ENCODE measurements at places on chromosomes 16 and 17.

GRCh38 chr16:74817851-74818250, 43.2 kb upstream of the FA2H start:
- no peak for DNase-seq

DNA sequence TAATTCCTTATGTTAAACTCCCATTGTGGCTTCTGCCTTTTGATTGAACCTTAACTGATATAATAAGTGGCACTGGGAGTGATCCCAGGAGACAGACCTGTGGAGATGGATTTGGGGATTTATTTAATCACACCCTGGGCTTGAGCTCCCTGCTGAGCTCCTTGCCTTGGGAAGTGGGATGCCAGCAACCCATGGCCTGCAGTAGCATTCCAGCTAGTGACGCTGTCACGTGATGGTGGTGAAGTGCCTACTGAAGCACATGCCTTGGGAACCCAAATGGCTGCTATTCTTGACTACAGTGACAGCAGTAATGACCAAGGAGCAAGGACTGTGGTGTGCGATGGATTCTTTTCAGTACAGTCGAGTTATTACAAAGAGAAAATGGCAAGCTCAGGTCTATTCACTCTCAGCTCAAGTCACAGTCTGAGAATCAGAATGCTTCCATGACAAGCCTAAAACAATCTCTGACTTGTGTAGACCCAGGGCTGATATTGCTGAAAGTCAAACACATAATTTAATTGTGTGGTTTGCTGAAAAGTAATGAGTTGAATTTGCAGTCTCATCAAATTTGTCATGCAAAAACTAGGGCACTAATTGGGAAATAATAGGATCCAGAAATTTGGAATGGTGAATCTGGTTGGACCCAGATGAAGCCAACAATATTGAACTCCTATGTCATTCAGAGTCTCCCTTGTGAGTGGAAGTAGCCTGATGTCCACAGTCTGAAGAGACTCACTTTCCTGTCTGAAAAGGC, 47.1 kb downstream of the BCL7C start:
- DNase-seq: no peak

- no peak for DNase-seq
These were observed 43.1 kb downstream of the NTN1 start for GRCh38 chr17:9064311-9064834.

GRCh38 chr16:54102888-54103866, 183.4 kb downstream of the IRX3 start:
- DNase-seq: no peak

- DNase-seq: no peak
These were observed 40.1 kb downstream of the BCL7C start for GRCh38 chr16:30853758-30854157.

DNA sequence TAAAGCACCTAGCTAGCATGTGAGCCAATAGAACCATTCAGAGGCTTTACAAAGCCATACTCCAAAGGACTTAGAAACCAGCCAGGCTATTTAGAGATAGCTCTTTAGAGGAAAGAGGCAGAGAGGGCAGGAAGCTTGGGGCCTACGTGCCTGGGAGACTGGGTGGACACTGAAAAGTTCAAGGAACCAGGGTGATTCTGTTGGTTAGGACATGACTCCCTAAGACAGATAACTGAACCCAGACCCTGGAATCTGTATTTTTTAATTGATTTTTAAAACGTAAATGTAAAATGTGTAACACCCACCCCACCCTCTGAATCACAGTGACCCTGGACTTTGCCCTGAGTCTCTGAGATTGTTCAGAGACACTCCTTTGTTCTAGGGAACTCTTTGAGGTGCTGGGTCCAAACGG, 16.1 kb upstream of the GNA13 start:
- DNase-seq: no peak

DNA sequence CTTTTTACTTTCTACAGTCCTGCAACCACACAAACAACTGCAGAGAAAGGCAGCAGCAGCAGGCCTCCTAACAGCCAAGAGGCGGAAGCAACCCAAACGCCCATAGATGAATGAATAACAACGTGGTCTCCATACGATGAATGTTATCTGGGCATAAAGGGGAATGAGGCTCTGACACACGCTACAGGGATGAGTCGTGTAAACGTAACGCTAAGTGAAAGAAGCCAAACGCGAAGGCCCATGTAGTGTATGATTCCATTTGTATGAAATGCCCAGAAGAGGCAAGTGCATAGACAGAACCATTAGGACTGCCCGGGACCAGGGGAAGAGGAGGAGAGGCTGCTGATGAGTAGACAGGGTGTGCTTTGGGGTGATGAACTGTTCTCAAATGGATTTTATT, 94.8 kb upstream of the DNAH17 start:
- DNase-seq: no peak

GRCh38 chr16:69508033-69508755, 57.6 kb upstream of the NFAT5 start:
- no peak for DNase-seq
